ENCODE measurements at places on chromosomes 13 and 19.

- no peak for DNase-seq
Measured at GRCh38 chr19:33005440-33005839, 33.4 kb downstream of the FAAP24 start.

GRCh38 chr19:19347401-19348110 is 26.9 kb downstream of the MAU2 start:
- DNase-seq, result no peak

DNA sequence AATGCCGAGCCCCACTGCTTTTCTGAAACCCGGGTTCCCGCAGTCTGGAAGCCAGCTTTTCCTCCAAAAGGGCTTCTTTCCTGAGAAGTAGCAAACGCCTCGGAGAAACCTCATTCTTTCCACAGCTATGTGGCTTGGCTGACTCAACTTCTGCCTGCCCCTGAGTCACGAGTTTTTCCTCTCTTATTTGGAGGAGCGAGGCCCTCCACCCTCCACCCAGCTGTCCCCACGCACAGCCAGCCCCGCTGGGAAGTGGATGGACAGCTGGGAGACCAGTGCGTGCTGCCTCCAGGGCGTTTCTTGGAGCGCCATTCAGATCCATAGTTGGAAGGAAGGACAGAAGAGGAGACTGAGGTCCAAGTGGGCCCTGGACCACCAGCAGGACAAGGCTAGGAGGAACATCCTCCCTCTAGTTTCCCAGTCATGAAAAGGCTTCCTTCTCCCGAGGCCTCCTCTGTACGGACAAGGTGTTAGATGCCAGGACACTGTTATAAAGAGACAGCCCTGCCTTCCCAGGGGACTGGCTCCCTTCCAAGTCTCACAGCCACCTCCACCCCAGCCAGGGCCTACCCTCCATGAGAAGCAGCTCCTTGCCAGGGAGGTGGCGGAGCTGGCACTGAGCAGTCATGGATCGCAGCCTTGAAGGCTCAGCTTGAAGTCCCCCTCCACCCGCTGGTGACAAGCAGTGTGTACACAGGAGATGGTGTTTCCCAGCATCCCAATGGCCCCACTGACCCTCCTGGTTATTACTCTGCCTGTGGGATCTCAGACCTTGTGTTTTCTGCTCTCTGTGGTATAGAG is 2.5 kb upstream of the PLEKHF1 start:
- DNase-seq, result no peak

GRCh38 chr19:1282588-1283206 is 3.0 kb upstream of the EFNA2 start:
- DNase-seq, result no peak

DNA sequence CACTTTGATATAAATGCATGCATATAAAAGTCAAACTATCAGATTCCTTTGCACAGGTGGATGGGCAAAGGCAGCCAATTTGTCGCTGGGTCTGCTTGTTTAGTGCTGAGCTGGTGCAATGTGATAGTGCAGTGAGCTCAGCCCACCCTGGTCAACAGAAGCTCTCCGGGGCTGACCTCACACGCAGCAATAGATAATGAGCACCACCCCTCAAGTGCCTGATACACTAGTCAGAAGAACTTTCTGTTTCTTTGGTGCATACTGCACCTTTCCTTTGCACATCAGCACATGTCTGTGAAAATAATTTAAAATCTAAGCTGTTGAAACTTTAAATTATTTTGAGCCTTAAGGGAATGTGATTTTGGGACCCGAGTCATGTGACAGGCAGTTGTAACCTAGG is 20.2 kb downstream of the ATP8A2 start:
- DNase-seq, result no peak

- DNase-seq, result no peak
Measured at GRCh38 chr13:78759704-78760103, 100.7 kb upstream of the OBI1 start.

DNA sequence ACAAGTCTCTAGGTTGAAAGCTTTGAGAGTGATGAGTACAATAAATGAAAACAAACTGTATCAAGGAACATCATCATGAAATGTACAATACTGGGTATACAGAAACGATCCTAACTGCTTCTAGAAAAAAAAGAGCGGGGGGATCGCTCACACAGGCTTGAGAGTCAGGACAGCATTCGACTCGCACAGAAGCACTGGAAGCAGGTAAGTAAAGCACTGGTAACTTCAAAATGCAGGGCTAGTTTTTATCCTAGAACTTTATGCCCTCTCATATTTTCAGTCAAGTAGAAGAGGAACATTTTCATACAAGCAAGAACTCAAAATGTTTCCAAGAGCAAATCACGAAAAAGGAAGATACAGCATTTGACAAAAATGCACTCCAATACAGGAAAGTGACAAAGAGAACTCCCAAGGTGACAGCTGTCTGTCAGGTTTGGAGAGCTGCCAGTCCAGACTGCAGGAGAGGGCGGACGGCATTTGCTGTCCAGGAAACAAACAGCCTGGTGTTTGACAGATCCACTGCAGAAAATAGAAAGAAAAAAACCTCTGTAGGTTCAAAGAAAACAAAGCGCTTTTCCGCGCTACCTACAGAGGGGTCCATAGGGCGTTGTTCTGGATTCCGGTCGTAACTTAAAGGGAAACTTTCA is 58.2 kb upstream of the XPO4 start:
- DNase-seq, result peak; percentile 31

GRCh38 chr13:33639626-33640080 is 178.3 kb upstream of the RFC3 start:
- no peak for DNase-seq

GRCh38 chr19:1851654-1852580 is 3.6 kb upstream of the REXO1 start:
- DNase-seq, result no peak

- DNase-seq, result no peak
Measured at GRCh38 chr13:90594681-90595080, 752.8 kb upstream of the MIR17HG start.

- peak; percentile 47 for DNase-seq
Measured at GRCh38 chr19:49020342-49020741, 3.5 kb upstream of the LHB start.

GRCh38 chr13:39822437-39822836 is 167.0 kb downstream of the COG6 start:
- no peak for DNase-seq

GRCh38 chr19:51347209-51347928 is 5.4 kb upstream of the VSIG10L start:
- DNase-seq, result no peak

GRCh38 chr13:52736891-52737290 is 2.7 kb downstream of the CNMD start:
- no peak for DNase-seq

- no peak for DNase-seq
Measured at GRCh38 chr13:39284801-39285388, 246.6 kb downstream of the NHLRC3 start.

DNA sequence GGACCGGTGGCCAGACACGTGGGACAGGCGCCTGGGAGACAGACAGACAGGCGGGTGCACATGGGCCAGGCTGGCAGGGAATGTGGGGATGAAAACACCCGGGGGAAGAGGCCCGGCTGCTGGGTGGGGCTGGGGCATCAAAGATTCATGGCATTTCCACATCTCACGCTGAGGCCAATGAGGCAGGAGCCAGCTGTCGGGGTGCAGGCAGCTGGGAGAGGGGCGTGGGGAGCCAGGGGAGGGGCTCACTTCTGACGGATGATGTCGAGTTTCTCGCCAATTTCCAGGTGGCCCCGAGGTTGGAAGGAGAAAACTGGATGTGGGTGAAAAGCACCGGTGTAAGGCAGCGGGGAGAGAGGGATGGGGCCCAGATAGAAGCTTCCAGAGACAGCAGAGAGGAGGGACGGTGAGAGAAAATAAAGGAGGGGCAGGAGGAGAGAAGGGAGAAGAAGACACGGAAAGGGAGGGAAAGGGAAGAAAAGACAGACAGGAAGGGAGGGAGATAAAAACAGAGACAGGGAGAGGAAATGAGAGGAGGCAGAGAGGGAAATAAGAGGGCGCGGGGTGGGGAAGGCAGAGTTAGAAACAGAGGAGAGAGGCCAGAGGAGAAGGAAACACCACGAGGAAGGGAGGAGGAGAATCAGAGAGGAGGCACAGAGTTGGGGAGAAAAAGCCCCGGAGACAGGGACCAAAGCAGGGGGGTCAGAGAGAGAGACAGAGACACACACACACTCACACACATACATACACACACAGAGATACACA is 8.0 kb upstream of the CCER2 start:
- no peak for DNase-seq

- no peak for DNase-seq
Measured at GRCh38 chr13:20349564-20350381, 117.7 kb upstream of the GJB6 start.

DNA sequence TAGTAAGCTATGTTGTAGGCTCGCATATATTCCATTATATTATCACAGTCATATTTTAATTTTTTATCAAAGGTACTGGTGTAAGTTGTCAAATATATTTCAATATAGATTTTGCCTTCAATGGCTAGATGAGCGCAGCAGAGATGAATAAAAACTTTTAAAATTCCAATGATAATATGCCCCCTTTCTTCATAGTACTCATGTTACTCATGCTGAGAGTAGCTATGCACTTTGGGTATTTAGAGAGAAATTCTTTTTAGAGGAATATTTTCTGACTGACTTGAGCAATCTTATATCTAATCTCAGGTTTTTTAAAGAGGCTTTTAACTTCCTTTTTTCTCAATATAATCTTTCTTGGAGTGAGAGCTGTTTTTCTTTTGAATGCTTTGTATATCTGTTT is 11.4 kb downstream of the ZNF254 start:
- no peak for DNase-seq

DNA sequence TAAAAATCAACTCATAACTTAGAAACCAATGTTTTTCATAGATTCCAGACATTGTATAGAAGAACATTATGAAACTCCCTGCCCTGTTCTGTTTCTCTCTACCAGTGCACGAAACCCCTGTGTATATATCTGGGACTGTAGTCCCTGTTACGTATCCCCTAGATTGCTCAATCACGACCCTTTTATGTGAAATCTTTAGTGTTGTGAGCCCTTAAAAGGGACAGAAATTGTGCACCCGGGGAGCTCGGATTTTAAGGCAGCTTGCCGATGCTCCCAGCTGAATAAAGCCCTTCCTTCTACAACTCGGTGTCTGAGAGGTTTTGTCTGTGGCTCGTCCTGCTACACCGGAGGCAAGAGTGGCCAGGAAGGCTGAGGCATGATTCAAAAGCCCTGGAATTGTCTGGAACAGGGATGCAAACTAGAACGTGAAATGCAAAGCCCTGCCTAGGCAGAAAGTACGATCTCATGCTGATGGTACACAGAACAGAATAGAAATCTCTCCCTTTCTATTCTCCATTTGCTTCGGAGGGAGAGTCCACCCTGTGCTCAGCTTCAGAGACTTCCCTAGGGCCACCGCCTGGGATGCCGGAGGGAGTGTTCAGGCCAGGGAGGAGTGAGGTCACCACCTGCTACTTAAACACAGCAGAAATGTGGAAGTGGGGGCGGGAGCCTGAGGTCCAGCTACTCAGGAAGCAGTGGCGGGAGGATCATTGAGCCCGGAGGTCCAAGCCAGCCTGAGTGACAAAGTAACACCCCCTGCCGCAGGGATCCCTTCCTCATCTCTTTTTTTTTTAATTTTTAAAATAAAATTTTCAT is 758 bp upstream of the ZNF888 start:
- peak; percentile 27 for DNase-seq

DNA sequence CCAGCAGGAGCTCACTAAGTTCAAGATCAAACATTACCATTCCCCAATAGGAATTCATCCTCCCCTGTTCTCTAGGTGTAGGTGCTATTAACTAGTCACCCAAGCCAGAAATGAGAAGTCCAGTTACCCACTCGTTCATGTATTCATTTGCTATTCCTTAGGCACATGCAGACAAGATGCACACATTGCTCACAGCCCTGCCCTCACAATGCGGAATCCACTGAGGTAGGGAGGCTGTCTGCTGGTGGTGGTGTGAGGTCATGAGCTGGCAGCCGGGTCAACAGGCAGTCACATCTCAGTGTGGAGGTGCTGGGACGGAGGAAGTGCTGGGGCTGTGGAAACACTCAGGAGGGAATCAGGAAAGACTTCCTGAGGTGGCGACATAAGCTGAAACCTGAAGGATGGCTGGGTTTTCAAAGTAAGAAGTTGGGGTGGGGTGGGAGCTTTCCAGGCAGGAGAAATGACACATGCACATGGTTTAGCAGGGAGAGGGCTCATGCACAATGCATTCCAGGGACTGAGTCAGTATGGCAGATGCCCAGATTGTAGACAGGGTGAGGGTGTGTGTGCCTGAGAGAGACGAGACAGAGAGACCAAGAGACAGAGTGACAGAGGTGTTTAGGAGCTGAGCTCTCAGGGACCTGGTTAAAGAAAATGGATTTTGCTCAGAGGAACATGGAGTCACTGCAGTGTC is 117.6 kb downstream of the USP12 start:
- peak; percentile 55 for DNase-seq

DNA sequence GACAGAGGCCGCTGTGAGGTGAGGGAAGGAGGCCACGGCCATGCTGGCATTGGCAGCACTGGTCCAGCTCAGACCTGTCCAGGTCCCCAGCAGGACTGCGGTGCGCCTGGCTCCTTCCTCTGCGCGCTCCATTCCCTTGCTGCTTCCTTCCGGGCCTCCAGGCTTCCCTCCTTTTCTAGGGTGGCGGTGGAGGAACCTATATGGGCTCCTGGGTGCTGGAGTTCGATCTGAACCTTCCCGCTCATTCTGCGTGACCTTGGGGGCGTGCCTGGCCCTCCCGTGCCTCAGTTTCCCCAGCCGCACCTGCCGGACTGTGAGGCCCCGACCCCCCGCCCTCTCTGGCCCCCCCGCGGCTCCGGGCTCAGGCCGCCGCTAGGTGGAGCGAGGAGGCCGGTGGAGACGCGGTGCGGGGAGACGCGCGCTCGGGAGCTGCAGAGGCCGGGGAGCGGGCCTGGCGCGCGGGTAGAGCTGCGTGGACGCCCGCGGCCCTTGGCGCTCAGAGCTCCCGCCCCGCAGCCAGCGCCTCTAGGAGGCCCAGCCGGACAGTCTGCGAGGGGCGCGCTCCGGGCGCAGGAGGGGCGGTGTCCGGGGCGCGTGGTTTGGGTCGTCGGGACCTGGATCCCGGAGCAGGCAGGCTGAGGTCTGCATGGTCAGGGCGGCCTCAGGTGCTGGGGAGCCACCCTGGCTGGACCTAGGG is 29.9 kb downstream of the EFNA2 start:
- DNase-seq, result no peak

DNA sequence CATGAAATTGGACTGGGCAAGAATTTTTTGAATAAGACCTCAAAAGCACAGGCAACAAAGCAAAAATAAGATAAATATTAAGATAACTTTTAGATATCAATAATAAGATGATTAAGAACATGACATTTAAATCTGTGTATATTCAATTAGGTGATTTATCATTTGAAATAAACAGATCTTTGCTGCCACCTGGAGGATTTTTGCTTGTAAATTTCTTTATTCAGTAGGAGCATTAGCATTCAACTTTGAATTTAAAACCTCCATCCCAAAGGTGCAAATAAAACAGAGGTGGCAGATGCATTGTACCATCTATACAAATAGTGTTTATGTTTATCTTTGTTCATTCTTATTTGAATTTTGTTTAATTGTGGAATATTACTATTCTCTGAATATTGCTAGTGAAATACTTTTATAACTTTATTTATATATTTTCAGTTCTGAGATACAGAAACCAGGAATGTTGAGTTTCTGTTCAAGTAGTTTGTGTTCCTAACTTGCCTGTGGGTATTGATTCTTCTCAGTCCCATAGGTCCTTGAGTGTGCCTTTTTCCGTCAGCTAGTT is 20.9 kb downstream of the COG6 start:
- DNase-seq, result peak; percentile 61

Data from SW480 (cell line).